Activated naive CD4-positive, alpha-beta T cell treated with anti-CD3 and anti-CD28 coated beads, Interleukin-2, amount 10 ng/mL, durations not matched to agents 5 hours and 36 hours (primary cell): ENCODE measurements at places on chromosomes 5 and 9. TPM values are rescaled to one million over a fixed set of nuclear protein-coding genes. Genes with fewer than 3 reads are reported as not detected.

Gene PPP2R2B
- total RNA-seq = 0.60 TPM

Gene DOK3
- 3.3 TPM for total RNA-seq

Gene RORB
- total RNA-seq = 0.05 TPM

Gene SPATA31D4
- not detected for total RNA-seq

Gene MCTP1
- total RNA-seq = not detected

Gene SPAAR
- not detected for total RNA-seq

Gene SERF1A
- total RNA-seq = 7.5 TPM

Gene GEMIN5
- 14.5 TPM for total RNA-seq

Gene POU5F2
- 0.63 TPM for total RNA-seq

Gene GDA
- not detected for total RNA-seq

Gene GPR151
- not detected for total RNA-seq

Gene C1QTNF3
- total RNA-seq = 3.7 TPM

Gene PPP3R2
- not detected for total RNA-seq

Gene TSTD2
- 16.8 TPM for total RNA-seq

Gene TXNDC8
- not detected for total RNA-seq
